ENCODE measurements at places on chromosomes 7 and 10. TPM values are rescaled to one million over a fixed set of nuclear protein-coding genes. Genes with fewer than 3 reads are reported as not detected.

FRA10AC1 gene
- 23.4 TPM for total RNA-seq

DNA sequence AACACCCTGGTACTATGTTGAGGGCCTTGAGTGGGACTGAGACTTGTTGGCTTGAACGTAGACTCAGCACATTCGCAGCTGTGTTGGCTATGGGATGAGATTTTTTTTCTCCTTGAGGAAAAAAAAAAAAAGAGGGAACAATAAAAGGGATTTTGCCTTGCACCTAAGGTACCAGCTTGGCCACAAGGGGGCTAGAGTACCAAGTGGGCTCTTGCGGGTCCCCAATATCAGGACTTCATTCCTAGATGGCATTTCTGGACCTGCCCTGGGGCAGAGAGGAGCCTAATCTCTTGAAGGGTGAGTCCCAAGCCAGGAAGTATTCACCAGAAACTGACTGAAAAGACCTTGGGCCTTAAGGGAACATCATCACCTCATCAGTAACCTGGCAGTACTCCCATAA, 1083.6 kb upstream of the PHF14 start:
- H3K27ac ChIP-seq, result no peak overlapping the region
- DNase-seq, result no peak
- H3K36me3 ChIP-seq, result peaks cover 2% of the 10 kb centered on the region
- no peak overlapping the region for H3K4me3 ChIP-seq

- H3K27ac ChIP-seq, result no peak overlapping the region
- no peaks in the 10 kb centered on the region for H3K36me3 ChIP-seq
- H3K27me3 ChIP-seq, result peaks cover 2% of the 10 kb centered on the region
- H3K4me1 ChIP-seq, result peaks cover 7% of the 10 kb centered on the region
Measured at GRCh38 chr7:21868576-21868850, 77.2 kb downstream of the CDCA7L start.

DNA sequence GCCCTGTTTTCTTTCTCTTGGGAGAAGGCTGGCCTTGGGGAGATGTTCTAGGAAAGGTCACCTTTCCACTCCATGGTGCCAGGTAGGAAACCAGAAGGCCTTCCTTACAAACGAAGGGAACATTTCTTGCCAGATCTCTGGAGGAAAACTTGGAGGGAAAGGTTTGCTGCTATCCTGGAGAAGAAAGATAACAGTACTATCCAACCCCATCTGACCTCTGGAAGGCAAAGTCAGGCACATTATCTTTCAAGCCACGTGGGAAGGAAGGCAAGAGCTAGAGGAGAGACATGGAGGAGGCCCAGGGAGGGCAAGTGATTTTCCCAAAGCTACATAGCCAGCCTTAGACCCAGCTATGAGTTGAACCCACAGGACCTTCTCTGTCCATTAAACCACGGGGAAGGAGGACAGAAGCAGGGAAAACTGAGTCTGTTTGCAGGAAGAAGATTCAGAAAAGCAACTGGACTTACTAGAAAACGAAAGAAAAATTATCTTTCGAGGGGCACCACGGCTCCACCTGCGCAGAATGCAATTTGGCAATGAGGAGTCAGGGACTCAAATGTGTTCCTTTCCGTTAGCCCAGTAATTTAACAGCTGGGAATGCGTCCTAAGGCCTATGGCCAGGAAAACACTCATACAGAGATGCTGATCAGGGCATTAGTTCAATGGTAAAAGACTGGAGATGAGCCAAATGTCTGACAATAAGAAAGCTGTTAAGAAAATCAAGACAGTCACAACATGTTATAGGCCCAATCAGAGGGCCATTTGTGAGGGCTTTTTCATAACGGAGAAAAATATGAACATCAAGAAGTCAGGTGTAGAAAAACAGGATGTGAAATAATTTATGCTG, 32.0 kb upstream of the PSAP start:
- no peaks in the 10 kb centered on the region for H3K36me3 ChIP-seq
- peaks cover 9% of the 10 kb centered on the region for H3K4me1 ChIP-seq
- no peaks in the 10 kb centered on the region for H3K27me3 ChIP-seq
- H3K4me3 ChIP-seq, result no peak overlapping the region

GRCh38 chr10:29840516-29841276, 205.9 kb upstream of the SVIL start:
- H3K4me3 ChIP-seq, result no peak overlapping the region
- H3K4me1 ChIP-seq, result peaks cover 46% of the 10 kb centered on the region
- no peaks in the 10 kb centered on the region for H3K27me3 ChIP-seq
- H3K36me3 ChIP-seq, result peaks cover 6% of the 10 kb centered on the region
- H3K27ac ChIP-seq, result peak overlapping the region; percentile 98
- no peak for DNase-seq

DNA sequence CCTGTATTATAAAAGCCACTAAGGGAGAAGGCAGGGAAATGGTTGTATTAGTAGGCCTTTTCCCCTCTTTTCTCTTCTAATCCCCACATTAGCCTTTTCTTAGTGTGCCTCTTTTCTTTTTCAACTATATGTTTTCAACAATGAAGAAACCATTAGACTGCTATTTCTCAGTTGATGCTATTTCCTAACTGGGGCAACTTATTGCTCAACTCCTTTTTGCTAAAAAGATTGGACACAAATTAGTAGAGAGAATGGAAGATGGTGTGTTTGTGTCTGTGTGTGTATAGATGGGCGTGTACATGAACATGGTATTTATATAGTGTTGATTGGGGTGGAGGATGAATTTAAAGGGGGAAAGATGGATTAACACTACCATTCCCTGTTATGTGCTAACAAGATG, 28.4 kb downstream of the TBC1D12 start:
- H3K27ac ChIP-seq, result no peak overlapping the region
- H3K4me1 ChIP-seq, result peaks cover 29% of the 10 kb centered on the region
- H3K36me3 ChIP-seq, result peaks cover 4% of the 10 kb centered on the region
- H3K4me3 ChIP-seq, result no peak overlapping the region
- H3K27me3 ChIP-seq, result no peaks in the 10 kb centered on the region
- DNase-seq, result no peak

PRSS2 gene
- not detected for total RNA-seq

GRCh38 chr10:82464191-82464818, 589.3 kb downstream of the NRG3 start:
- no peak overlapping the region for H3K27ac ChIP-seq
- H3K4me1 ChIP-seq, result peaks cover 11% of the 10 kb centered on the region
- no peaks in the 10 kb centered on the region for H3K36me3 ChIP-seq
- H3K4me3 ChIP-seq, result no peak overlapping the region
- H3K27me3 ChIP-seq, result peaks cover 53% of the 10 kb centered on the region
- no peak for DNase-seq

PDE1C gene
- 0.94 TPM for total RNA-seq

Data from mesothelial cell of epicardium (in vitro differentiated cells).